ENCODE measurements at places on chromosomes 5 and 9.
A peak's percentile ranks its signal among the peaks of the same experiment; 100 is the strongest.

- no peak for DNase-seq
Observed at GRCh38 chr9:3696368-3696767, 170.6 kb upstream of the RFX3 start.

- no peak for DNase-seq
Observed at GRCh38 chr9:32884482-32884881, 101.1 kb downstream of the TMEM215 start.

DNA sequence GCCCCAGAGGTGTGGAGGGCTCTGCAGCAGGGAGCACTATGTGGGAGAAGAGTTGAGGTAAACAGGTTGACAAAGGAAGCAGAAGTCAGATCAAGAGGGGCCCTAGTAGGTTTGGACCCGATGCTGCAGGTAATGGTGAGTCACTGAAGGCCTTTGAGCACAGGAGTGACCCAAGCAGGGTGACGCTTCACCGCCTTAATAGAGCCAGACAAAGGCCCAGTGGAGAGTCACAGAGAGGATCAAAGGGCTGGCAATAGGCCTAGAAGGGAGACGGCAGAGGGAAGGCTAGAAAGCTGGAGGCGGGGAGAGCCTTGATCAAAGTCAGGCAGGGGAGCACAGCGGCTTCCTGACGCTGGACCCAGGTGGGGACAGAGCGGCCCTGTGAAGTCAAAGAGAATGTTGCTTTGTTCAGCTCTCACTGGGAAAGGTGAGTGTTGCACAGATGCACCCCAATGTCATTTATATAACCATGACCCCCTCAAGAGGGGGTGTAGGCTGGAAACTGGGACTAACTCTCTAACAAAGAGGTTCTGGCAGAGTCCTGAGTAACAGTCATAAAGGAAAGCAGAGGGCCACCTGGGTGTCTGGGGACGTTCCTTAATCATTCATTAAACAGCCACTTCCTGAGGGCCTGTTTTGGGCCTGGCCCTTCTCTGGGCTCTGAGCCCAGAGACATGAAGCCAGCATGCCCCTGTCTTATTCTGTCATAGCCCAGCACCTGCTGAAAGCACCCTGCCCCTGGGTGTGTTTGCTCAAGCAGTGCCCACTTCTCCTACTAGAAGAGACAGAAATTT is 9.8 kb upstream of the CPLX2 start:
- DNase-seq: no peak

GRCh38 chr5:90334741-90335140 is 74.8 kb downstream of the CETN3 start:
- DNase-seq: no peak

DNA sequence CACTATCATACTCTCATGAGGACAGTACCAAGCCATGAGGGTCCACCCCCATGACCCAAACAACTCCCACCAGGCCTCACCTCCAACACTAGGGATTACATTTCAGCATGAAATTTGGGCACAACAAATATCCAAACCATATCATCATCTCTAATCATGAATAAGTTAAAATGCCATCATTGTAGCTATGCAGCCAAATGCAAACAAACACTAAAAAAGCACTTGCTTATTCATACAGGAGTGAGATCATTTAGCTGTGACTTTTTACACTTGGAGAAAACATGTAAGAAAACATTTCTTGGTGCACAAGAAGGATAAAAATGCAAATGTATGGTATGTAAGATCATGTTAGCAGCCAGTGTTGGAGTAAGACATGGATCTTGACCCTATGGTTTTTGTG is 24.2 kb downstream of the BAAT start:
- DNase-seq: no peak

GRCh38 chr9:77518688-77519087 is 129.4 kb downstream of the GNA14 start:
- DNase-seq: no peak

- no peak for DNase-seq
Observed at GRCh38 chr5:150293091-150293941, 3.7 kb upstream of the CAMK2A start.

DNA sequence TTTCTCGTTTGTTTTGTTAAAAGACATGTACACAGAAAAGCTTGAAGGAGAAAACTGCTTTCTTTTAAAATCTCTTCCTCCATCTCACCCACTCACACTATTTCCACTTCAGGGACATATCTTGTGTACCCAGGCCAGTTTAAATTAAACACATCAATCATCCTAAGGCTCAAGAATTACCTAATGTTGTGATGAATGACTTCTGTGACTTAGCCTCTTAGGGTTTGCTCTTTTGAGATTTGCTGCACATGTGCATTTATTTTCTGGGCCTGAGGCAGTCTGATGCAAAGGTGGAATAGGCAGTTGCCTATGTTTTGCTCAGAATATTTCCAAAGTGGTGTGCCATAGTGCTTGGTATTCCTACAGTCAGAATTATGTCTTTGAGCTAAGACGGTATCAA is 439.9 kb upstream of the CHD1 start:
- DNase-seq: no peak

GRCh38 chr9:136684799-136685198 is 2.5 kb downstream of the AGPAT2 start:
- no peak for DNase-seq

GRCh38 chr5:76947082-76947503 is 5.8 kb upstream of the CRHBP start:
- no peak for DNase-seq

GRCh38 chr5:33441241-33442177 is 744 bp downstream of the TARS1 start:
- DNase-seq: peak; percentile 78

GRCh38 chr9:130354806-130355205 is 89.2 kb downstream of the HMCN2 start:
- no peak for DNase-seq

DNA sequence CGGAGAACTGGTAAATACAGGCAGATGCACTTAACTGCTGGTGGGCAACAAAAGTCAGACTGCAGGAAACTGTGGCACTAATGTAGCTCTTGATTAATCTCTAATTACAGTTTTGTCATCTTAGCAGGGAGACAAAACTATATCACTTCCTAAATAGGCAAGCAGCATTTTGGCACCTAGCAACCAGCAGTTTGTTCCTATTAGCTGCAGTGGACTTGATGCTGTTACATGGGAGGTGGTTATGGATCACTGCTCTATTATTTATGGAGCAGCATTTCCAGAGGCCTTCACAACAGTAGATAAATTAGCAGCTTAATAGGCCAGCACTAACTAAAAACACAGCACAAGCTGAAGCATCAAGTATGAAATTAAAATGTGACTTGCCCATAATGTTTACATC is 518.3 kb upstream of the ITGA1 start:
- no peak for DNase-seq

DNA sequence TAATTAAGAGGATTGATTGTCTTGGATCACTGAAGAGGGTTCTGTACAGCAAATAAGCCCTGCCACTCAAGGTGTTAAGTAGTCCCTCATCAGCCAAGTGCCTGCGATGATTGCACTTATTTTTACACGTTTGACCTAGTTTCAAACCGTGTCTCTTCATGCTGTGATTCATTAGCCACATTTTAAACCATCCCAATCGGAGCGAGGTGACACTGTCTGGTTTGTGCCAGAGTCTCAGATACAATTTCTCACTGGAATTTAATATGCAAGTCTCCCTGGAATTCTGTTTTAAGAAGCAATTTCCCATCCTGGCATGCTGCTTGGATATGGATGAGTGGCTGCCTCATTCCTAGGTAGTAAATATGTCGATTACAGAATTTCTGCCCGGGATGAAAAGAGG is 1.6 kb downstream of the INSYN2B start:
- DNase-seq: no peak

DNA sequence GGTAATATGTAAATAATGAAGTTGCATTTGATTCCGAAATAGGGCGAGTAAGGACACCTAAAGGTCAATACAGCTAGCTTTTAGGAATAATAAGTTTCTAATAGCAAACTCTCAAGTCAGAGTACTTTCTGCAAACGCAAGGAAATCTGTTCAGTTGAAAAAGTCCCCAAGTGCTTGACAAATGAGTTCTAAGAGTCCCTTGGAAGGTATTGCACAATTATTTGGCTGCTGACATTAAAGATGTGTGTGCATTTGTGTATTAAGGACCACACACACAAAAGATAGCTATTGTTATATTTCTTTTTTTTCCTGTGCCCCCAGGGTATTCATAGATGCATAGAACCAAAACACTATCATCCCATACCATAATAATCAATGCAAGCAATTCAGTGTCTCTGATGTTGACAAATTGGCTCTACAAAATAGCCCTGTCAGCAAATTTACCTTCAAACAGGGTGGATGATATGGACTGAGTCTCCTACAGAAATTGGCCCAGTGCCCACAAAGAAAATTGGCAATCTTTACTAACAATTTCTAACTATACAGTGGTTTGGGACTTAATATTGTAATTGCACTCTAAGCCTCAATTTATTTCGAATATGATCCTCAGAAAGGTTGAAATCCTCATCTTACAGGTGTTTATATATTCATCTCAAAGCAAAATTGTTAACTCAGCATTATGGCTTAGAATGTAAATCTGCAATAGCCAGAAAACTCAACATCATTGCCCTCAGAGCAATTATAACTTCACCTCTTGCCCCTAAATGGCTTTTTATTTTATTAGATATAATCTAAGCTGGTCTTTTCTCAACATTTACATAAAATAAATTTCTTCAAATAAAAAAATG is 827.2 kb downstream of the MAT2B start:
- DNase-seq: no peak
